Myometrial cell (primary cell): ENCODE measurements at places on chromosomes 5 and 9. TPM values are rescaled to one million over a fixed set of nuclear protein-coding genes. Genes with fewer than 3 reads are reported as not detected.

ADAMTS19 gene
- not detected in 2 replicates for total RNA-seq

STING1 gene
- 43.0 and 48.2 TPM in 2 replicates for total RNA-seq

SURF4 gene
- total RNA-seq = 526 and 554 TPM in 2 replicates

BTNL8 gene
- not detected in 2 replicates for total RNA-seq

LHX2 gene
- total RNA-seq = not detected in 2 replicates
